ENCODE measurements at places on chromosomes 11 and 22. TPM values are rescaled to one million over a fixed set of nuclear protein-coding genes. Genes with fewer than 3 reads are reported as not detected.

P2RY6 gene
- total RNA-seq, result 0.26 TPM

CABP4 gene
- total RNA-seq, result 0.89 TPM

ELMOD1 gene
- total RNA-seq, result 1.2 TPM

OOSP1 gene
- total RNA-seq, result 0.13 TPM

CREB3L1 gene
- under 0.01 TPM for total RNA-seq

OR52N4 gene
- total RNA-seq, result not detected

Measured in dermis microvascular lymphatic vessel endothelial cell (primary cell).